ENCODE measurements at places on chromosomes 2 and 18. TPM values are rescaled to one million over a fixed set of nuclear protein-coding genes. Genes with fewer than 3 reads are reported as not detected.

- DNase-seq: no peak
These were observed 48.1 kb downstream of the ATOH8 start for GRCh38 chr2:85801871-85802270.

The CHMP1B gene
- 23.5 TPM for total RNA-seq

The SULT1C4 gene
- total RNA-seq: not detected

GRCh38 chr18:4293337-4293736 lies 161.8 kb downstream of the DLGAP1 start:
- no peak for DNase-seq

The C2orf80 gene
- not detected for total RNA-seq

The CAVIN2 gene
- not detected for total RNA-seq

The NT5C1B gene
- total RNA-seq: not detected

DNA sequence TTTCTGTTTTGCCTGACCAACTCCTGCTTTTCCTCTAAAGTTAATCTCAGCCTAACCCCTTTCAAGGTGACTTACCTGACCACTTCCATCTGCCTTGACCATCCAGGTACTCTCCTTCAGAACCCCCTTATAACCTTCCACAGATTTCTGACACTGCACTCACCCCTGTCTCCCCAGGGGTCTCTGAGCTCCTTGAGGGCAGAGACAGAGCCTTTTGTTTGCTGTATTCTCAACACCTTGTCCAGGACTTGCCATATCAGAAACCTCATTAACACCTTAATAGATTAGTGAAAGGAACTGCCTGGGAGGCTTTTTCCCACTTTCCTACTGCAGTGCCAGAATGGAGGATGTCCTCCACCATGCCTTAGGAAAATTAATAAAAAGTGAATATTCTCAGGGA lies 119.7 kb upstream of the SERPINE2 start:
- no peak for DNase-seq

GRCh38 chr2:137879121-137879520 lies 85.2 kb upstream of the HNMT start:
- no peak for DNase-seq

DNA sequence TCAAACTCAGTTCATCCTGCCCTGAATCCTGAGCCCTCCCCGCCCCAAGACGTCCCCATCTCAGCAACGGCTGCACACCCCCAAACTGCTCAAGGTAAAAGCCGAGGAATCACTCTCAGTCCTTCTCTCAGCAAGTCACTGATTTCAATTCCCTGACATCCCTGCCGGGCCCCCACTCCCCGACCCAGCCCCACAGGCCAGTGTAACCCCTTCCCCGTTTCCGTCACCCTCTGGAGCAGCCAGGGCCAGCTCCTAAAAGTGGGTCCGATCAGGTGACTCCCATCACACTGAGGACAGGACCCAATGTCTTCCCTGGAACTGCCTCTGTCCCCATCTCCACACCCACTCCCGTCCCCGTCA lies 20.5 kb downstream of the SNORC start:
- DNase-seq: no peak

The DIPK1C gene
- total RNA-seq: not detected

DNA sequence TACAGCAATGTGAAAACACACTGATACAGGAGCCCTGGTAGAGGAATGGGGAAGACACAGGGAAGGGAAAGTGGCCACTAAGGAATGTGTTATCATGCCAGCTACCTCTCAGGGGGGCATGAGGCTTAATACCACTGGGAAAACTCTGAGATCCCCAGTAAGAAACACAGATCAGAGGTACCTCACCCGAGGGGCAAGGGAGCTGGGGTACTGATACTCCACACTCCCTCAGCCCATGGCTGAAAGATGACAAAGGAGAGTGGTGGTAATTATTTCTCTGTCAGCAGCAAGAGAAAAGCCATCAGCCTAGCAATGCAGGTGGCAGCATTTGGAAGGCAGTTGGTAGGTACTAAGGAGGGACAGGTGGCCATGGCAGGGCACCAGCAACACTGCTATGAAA lies 434.8 kb downstream of the NBAS start:
- no peak for DNase-seq

The SERPINB10 gene
- not detected for total RNA-seq

DNA sequence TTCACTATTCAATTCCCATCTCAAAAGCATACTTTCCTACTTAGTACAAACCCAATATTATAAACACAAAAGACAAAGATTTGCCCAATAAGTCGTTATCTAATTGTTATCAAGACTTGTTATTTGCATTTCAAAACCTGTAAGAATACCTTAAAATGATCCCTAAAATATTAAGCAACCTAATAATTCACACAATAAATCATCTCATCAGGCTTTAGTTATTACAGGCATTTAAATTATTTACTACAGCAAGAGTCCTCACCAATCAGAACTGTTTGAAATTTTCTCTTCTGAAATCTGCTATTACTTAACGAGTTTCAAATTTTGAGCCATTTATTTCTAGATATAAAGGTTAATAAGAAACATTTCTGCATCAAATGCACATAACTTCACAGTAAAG lies 1.6 kb downstream of the CCDC88A start:
- no peak for DNase-seq

The ACMSD gene
- total RNA-seq: not detected

The DUSP19 gene
- total RNA-seq: 1.8 TPM

All from activated naive CD4-positive, alpha-beta T cell treated with anti-CD3 and anti-CD28 coated beads, Interleukin-2, amount 50 U/mL, for 72 hours (primary cell).